ENCODE measurements at places on chromosomes 16 and 17.

DNA sequence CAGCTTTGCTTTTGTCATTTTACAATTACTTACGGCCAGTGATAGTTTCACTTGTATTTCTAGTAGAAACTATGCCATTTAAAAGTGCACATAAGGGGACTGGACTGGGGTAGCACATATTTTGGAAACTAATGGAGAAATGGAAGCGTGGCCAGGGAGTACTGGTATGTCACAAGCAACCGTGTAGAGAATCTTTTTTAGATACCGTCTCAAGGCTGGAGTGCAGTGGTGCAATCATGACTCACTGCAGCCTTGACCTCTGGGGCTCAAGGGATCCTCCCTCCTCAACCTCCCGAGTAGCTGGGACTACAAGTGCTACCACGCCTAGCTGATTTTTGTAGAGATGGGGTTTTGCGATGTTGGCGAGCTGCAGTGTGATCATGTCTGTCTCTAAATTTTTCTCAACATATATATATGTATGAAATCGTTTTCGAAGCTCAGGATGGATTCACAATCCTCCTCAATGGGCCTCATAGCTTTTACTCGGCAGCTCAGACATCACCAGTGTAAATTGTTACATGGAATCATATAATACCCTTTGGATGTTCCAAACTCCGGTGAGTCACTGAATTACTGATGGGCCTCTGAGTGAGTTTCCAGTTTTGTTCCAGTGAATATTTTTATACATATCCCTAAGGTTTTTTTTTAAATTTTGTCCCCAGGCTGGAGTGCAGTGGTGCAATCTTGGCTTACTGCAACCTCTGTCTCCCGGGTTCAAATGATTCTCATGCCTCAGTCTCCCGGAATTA is 51.7 kb downstream of the ZNF778 start:
- H3K4me3 ChIP-seq: no peak overlapping the region
- DNase-seq: no peak
- no peaks in the 10 kb centered on the region for H3K27me3 ChIP-seq
- H3K36me3 ChIP-seq: peaks cover 65% of the 10 kb centered on the region
- no peak overlapping the region for H3K27ac ChIP-seq

- H3K27ac ChIP-seq: no peak overlapping the region
- H3K36me3 ChIP-seq: peaks cover 70% of the 10 kb centered on the region
- H3K4me1 ChIP-seq: peaks cover 1% of the 10 kb centered on the region
- no peaks in the 10 kb centered on the region for H3K27me3 ChIP-seq
These were observed 166.3 kb downstream of the CMIP start for GRCh38 chr16:81610936-81611335.

DNA sequence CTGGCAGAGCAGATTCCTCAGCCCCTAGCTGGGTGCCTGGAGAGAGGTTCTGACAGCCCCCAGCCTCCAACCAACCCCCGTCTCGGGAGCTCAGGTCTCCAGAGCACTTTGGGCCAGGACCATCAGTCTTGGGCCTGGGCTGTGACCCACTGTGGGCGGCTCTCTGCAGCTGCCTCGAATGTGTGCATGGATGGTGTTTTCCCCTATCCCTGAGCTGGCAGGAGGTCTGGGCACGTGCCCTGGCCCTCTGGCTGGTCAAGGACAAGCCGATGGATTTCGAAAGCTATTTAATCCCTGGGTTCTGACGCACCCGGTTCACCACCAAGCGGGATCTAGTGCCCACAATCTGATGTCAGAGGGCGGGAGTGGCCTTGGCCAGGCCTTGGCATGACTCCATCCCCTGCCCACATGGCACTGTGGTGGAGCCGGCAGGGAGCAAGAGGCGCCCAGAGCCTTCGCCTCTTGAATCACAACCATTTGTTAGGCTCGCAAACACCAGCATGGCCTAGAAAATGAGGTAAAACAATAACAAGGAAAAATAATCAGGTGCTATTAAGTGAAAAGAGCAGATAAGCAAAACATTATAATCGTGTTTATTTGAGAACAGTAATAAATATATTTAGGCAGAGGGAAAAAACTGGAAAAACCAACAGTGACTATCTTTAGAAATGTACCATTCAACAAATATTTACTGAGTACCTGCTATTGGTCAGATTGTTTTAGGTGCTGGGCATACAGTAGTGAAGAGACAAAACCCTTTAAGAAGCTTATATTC is 69.3 kb upstream of the TOB1 start:
- DNase-seq: no peak
- peak overlapping the region; percentile 10 for H3K27ac ChIP-seq
- no peak overlapping the region for H3K4me3 ChIP-seq
- H3K4me1 ChIP-seq: peaks cover 35% of the 10 kb centered on the region
- no peaks in the 10 kb centered on the region for H3K27me3 ChIP-seq

DNA sequence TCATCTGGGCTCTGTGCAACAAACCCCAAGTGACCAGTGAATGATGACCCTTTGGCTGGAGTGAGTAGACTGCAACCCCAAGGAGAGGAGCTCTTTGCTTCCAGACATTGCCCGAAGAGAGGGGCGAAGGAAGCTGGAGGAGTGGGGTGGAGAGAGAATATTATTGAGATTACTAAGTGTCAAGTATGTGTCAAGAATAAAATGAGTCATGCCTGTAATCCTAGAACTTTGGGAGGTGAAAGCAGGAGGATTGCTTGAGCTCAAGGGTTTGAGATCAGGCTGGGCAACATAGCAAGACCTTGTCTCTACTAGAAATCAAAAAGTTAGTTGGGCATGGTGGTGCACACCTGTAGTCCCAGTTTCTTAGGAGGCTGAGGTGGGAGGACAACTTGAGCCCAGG is 142.0 kb upstream of the CCL2 start:
- H3K4me3 ChIP-seq: no peak overlapping the region
- no peaks in the 10 kb centered on the region for H3K4me1 ChIP-seq
- H3K27me3 ChIP-seq: no peaks in the 10 kb centered on the region
- DNase-seq: no peak
- no peaks in the 10 kb centered on the region for H3K36me3 ChIP-seq

DNA sequence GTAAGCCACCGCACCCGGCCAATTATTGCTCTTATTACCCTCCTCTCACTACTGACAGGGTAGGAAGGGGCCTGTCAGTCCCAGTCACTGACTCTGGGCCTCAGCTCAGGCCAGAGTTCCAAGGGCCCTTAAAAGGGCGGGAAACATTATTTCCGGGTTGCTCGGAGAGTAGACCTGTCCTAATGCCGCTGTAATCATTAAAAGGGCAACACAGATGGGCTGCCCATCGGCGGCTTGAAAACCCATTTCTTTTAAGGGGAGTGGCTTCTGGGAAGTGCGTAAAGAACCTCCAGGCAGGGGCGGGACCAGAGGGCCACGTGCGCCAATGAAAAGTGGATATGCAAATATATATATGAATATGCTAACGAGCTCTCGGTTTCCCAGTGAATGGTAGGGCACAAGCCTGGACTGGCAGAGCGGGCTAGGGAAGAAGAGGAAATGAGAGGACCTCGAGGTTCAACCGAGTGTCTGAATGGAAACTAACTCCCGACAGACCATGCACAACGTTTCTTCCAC is 26.6 kb downstream of the PIPOX start:
- no peak overlapping the region for H3K4me3 ChIP-seq
- no peak for DNase-seq

DNA sequence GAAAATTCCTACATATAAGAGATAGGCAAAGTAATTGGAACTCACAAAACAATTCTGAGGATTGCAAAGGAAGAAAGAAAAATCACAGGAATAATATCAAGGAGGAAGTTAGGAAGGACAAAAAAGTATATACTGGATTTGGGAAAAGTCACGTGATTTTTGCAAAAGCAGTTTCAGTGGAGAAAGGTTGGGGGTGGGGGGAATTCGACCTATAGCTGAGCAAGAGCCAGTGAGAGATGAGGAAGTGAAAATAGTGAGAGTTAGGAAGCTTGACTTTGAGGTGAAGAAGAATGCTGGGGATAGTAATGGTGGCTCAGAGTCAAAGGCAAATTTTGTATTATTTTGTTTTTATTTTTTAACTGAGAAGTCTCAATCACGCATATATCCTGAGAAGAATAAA is 438.0 kb upstream of the PMFBP1 start:
- H3K4me3 ChIP-seq: no peak overlapping the region
- no peak overlapping the region for H3K27ac ChIP-seq
- H3K4me1 ChIP-seq: no peaks in the 10 kb centered on the region
- DNase-seq: no peak
- no peaks in the 10 kb centered on the region for H3K27me3 ChIP-seq
- no peaks in the 10 kb centered on the region for H3K36me3 ChIP-seq

DNA sequence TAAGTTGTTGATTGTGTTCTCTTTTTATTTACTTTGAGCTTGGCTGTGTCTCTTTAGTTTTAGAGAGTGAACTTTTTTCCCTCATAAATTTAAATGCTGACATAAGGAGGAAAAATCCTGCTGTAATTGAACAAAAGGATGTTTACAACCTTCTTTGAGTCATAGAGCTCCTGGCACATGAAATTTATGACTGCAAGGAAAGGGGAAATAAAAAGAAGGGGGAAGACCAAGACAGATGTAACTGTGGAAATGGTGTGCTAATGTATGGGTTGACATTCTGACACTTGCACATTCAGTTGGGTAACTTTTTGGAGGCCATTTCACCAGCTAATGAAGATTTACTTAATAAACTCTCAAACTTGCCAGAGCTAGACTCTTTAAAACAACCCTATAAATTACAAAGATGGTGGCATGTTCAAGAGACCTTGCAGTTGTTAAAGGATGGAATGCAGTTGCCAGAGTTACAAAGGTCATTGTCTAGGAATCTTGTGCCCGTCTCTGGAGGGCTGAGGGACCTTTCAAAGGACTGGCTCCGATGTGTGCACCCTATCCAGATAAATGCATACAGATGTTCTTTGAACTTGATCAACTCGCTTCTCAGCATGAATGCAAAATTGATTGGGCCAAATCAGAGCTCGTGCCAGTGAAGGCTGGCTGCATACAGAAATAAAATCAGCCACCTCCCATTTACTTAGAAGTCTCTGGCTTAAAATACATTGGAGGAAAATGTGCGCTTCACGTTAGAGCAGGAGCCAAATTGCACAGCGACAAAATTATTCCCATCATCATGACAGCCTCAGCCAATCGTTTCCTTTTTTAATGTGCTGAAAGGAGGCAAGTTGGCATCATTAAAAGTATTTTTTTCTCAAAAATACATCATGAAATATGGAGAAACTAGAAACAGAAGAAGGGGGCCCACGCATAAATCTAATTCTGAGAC is 289.0 kb upstream of the XYLT1 start:
- H3K4me3 ChIP-seq: no peak overlapping the region
- DNase-seq: no peak
- H3K4me1 ChIP-seq: peaks cover 3% of the 10 kb centered on the region

GRCh38 chr17:79188048-79188447 is 113.4 kb downstream of the ENGASE start:
- H3K4me3 ChIP-seq: no peak overlapping the region
- DNase-seq: no peak
- H3K4me1 ChIP-seq: no peaks in the 10 kb centered on the region
- no peak overlapping the region for H3K27ac ChIP-seq
- H3K27me3 ChIP-seq: peaks cover 88% of the 10 kb centered on the region

DNA sequence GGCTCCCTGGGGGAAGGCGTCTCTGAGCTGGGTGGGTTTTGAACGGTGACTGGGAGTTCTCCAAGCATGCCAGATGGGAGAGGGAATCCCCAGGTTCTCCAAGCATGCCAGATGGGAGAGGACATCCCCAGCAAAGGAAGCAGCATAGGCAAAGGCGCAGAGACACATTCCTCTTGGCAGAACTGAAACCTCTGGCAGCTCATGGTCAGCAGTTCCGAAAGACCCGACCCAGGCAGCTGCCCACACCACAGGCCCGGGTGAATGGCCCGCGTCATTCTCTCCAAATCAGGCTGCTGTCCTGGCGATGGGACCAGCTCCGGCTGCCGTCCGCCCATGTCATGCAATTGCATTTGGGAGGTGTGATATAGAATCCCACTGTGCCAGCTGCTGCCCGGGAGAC is 8.0 kb downstream of the ZNF469 start:
- no peaks in the 10 kb centered on the region for H3K27me3 ChIP-seq
- no peaks in the 10 kb centered on the region for H3K36me3 ChIP-seq
- no peak overlapping the region for H3K27ac ChIP-seq

GRCh38 chr17:77746896-77747554 is 211.5 kb upstream of the TNRC6C start:
- H3K27me3 ChIP-seq: no peaks in the 10 kb centered on the region
- no peaks in the 10 kb centered on the region for H3K4me1 ChIP-seq
- no peak overlapping the region for H3K4me3 ChIP-seq
- no peak overlapping the region for H3K27ac ChIP-seq
- DNase-seq: peak; percentile 26

- no peaks in the 10 kb centered on the region for H3K4me1 ChIP-seq
- no peaks in the 10 kb centered on the region for H3K36me3 ChIP-seq
- no peak for DNase-seq
- H3K27me3 ChIP-seq: no peaks in the 10 kb centered on the region
These were observed 144.5 kb downstream of the FTO start for GRCh38 chr16:53848277-53848942.

DNA sequence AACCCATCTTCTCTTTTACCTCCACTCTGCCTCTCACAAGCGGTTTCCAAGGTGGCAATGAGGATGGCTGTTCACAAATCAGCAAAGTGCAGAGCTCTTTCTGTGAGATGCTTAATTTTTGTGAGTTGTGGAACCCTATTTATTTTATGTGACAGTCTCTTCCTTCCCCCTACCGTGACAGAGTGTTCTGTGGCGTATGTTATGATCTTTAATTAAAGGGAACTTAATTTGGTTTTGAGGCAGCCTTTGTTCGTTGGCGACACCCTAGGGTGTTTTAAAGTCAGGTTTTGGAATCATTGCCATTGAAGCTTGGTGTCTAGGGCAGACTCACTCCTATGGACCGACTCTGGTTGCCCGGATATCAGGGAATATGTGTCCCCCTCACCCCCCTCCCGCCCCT is 83.3 kb upstream of the IRX3 start:
- no peaks in the 10 kb centered on the region for H3K36me3 ChIP-seq
- no peak for DNase-seq
- no peaks in the 10 kb centered on the region for H3K27me3 ChIP-seq
- no peak overlapping the region for H3K27ac ChIP-seq
- H3K4me3 ChIP-seq: no peak overlapping the region

- peaks cover 6% of the 10 kb centered on the region for H3K4me1 ChIP-seq
- H3K36me3 ChIP-seq: peaks cover 41% of the 10 kb centered on the region
- no peak overlapping the region for H3K4me3 ChIP-seq
- no peak overlapping the region for H3K27ac ChIP-seq
- no peaks in the 10 kb centered on the region for H3K27me3 ChIP-seq
These were observed 7.5 kb downstream of the ATP5PD start for GRCh38 chr17:75039238-75039637.

- no peak overlapping the region for H3K27ac ChIP-seq
- no peak overlapping the region for H3K4me3 ChIP-seq
- DNase-seq: no peak
- no peaks in the 10 kb centered on the region for H3K4me1 ChIP-seq
- no peaks in the 10 kb centered on the region for H3K27me3 ChIP-seq
- peaks cover 4% of the 10 kb centered on the region for H3K36me3 ChIP-seq
These were observed 24.2 kb downstream of the ZNF652 start for GRCh38 chr17:49337884-49338283.
